ENCODE measurements at places on chromosomes 7 and 10. TPM values are rescaled to one million over a fixed set of nuclear protein-coding genes. Genes with fewer than 3 reads are reported as not detected.
A peak's percentile ranks its signal among the peaks of the same experiment; 100 is the strongest.

DNA sequence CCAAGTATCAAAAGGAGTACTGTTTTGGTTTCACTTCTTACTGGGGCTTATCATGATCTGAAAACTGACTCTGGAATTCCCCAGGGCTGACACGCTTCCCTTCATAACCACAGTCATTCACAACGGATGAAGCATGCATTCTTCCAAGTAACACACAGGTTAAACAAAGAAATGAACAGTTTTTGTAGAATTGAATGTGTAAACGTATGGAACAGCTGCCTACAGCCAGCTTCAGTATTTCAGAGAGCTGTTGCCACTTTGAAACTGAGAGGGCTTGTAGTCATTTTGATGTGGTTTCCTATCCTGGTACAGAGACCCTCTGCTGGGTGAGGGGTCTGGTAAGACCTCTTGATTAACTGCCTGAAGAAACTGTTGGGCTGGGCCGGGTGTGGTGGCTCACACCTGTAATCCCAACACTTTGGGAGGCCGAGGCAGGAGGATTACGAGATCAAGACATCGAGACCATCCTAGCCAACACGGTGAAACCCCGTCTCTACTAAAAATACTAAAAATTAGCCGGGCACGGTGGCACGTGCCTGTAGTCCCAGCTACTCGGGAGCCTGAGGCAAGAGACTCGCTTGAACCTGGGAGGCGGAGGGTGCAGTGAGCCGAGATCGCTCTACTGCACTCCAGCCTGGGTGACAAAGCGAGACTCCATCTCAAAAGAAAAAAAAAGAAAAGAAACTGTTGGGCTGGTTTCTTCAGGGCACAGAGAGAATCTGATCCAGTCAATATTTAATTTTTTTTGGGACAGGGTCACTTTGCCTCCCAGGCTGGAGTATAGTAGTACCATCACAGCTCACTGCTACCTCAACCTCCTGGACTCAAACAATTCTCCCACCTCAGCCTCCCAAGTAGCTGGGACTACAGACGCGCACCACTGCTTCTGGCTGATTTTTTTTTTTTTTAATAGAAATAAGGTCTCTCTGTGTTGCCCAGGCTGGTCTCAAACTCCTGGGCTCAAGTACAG, 4.7 kb downstream of the NFE2L3 start:
- DNase-seq = peak; percentile 92

Gene PAX4
- not detected for total RNA-seq

DNA sequence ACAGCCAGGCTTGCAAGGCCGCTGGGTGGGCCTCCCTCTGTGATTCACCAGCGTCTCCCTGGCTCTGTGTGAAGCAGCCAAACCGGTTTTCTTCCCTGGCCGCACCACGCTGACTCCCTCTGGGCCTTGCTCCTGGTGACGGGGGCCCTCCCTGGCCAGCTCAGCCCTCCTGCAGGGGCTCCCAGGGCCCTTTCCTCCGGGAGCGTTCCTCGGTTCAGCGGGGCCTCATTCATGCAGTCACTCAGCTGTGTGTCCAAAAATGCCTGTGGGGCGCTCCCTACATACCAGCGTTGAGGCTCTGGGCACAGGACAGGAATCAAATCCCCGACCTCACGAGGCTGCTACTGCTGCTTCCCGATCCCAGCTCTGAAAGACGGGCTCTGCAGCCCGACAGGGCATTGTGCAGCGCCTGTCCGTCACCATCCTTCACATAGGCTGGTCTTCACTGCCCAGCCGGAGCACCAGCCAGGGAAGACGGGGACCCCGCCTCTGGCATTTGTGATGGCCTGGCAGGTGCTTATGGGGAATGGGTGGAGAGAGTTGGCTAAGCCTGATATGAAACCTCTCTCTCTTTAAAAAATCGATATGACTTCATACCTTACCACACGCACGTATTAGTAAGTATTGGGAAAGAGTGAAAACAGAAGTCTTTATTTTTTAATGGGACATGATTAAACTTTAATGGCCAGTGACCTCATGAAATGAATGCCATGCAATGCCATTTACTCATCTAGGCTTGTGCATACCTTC, 110.0 kb upstream of the SHH start:
- no peak for DNase-seq

DNA sequence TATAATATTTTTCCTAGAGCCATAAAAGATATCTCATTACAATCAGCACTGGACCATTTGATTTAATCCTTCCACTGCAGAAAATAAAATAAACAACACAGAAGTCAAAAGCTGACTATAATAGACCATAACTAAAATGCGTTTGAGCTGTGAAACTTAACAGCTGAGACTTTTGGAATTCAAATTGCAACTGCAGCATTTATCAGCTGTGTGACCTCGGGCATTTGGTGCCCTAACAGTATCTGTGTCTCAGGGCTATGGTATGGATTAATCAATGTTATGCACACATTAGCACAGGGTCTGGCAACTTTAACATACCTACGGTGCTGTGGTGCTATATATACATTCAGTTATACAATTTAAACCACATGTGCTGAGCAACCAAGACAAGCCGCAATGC, 160.1 kb downstream of the COL28A1 start:
- DNase-seq = no peak

Gene HMX3
- not detected for total RNA-seq

Gene METTL27
- 0.70 TPM for total RNA-seq

Gene EBLN1
- total RNA-seq = not detected

DNA sequence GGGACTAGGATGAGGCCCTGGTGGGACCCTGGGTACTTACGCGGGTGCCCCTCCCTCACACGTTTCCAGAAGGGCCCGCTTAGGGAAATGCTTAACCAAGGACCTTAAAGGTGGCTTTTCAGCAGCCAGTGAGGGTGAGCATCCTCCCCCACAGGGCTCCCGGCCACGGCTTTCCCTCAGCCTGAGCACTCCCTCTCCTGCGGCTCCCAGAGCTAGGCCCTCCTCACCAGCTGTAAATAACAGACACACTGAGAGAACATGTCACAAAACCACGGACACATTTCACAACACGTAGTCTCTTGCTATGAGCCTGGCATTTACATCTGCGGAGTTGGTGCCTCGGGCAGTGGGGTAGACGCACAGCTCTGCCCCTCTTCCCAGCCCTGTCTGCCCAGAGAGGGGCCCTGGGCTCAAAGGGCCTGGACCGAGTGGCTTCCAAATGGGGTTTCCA, 25.2 kb downstream of the GRID1 start:
- no peak for DNase-seq

Gene UBTD1
- 63.4 TPM for total RNA-seq

Gene RGR
- not detected for total RNA-seq

GRCh38 chr7:114048386-114049235, 129.8 kb upstream of the PPP1R3A start:
- peak; percentile 19 for DNase-seq

DNA sequence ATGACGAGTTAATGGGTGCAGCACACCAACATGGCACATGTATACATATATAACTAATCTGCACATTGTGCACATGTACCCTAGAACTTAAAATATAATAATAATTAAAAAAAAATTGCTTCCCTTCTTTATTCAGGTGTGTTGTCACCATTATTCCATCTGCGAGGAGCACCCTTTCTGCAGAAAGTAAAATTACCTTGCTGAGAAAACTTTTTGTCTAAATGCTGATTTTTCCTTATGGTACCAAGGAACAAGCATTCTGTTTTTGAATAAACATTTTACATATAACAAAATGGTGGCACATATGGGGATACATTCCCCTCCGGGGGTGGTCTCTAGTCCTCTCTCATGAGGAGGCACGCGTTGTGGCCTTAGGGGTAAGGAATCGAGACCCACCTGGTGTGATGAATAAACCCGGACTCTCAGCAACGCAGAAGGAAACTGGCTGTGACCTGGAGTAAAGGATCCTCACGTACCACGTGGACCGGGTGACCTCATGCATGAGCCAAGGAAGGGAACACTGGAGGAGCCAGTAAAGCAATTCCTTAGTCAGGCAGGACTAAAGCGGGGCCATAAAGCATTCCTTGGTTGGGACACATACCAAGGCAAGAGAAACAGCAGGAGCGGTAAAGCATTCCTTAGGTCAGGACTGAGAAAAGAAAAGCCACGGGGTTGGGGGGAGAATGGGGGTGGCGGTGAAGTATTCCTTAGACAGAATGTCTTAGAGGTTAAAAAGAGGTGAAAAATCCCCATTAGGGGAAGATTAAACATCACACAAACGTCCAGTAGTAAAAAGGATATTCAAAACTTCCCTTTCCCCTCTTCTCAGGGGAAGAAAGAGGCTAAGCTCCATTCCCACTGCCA, 20.8 kb upstream of the OPTN start:
- no peak for DNase-seq

- DNase-seq = no peak
Observed at GRCh38 chr10:101565936-101566332, 22.1 kb downstream of the POLL start.

- no peak for DNase-seq
Observed at GRCh38 chr7:18003286-18003994, 24.2 kb downstream of the PRPS1L1 start.

DNA sequence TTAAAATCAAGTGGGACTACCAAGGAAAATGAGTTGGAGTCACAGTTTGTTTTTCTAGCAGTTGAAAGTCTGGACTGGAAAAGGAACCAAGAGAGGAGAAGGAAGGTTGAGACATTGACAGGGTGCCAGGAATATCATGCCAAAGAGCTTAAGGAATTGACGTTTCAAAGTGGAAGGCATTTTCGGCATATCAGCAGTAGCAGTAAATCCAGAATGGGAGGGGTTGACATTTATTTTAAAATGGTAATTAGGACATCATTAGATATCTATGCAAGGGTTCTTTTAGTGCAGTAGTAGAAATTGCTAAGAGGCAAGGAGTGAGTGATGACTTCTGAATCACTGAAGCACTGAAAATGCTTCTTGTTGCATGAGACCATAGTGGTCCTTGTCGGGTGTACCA, 335.9 kb upstream of the PLXDC2 start:
- DNase-seq = no peak

- peak; percentile 29 for DNase-seq
Observed at GRCh38 chr7:12303495-12303894, 92.4 kb downstream of the TMEM106B start.

DNA sequence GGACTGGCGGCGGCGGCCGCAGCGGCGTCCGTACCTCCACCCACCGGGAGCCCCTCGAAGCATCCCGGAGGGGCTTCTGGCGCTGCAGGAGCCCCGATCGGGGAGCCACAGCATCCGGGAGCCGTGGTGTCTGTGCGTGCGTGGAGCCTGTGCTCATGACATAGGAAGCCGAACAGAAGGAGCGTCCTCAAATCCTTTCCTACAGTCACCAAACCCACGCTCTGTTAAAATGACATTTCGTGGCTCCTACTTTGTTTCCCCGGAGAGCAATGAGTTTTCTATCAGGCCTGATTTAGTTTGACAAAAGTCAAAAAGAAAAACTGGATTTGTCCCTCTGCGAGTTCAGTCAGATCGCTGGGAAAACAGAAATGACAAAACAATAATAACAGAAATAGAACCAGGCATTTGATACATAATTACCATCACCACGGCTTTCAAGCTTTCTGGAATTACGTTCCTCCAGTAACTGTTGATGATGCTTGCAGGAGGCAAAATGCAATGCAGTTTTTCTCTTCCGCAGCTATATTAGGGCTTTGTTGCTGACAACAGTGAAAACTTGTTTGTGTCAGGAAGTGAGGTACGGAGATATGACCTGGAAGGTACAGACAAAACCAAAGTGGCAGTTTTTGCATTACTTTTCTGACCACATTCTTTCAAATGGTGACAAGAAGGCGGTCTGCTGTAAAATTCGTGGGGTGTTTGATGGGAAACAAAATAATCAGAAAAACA, 219.3 kb upstream of the MKLN1 start:
- DNase-seq = peak; percentile 54

Gene VWA2
- not detected for total RNA-seq

DNA sequence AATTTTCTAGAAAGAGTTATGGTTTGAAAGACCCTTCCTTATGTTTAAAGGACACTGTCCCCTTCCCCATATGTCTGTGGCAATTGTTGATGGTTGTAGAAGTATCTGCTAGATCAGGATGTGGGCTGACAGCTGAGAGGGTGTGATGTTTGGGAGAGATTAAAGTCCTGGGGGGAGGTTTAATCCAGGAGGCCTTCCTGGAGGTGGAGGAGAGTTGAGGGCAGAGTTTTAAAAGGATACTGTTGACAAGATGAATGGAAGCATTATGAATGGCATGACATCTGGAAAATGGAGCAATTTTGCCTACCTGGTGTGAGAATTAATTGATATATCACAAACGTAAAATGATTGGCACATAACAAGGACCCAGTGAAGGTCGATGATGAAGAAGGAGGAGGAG, 32.9 kb upstream of the SMC3 start:
- no peak for DNase-seq

DNA sequence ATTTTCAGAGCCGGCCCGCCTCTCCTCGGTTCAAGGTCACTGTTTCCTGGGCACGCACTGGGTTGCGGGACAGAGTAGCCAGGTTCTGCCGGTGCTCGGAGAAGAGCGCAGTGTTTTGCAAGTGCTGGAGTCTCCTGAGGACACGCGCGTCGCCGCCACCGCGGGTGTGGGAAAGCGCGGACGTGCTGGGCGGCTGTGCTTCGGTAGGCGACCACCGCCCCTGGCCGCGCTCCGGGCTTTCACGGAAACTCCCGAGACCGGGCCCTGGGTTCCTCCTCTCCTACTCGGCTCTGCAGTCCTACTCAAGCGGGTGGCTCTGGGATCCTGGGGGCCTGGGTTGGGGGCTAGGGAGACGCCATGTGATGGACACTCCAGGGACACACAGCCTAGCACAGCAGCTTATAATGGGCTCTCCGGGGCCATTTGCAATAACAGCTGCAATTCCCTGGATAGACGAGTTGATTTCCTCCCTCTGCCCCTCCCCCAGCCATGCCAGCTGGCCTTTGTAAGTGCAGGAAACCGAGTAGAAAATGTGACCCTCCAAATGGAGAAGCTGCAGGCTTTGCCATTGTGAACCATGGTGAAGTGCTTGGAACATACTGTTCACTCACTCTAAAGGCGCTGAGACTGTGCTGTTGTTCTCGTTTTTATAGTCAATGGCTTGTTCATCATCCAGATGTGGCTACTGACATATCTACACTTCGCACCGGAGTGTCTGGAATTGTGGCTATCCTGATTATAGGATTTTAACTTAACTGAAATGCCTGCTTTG, 2.1 kb downstream of the FRAT1 start:
- DNase-seq = peak; percentile 51

GRCh38 chr7:1372063-1372462, 87.2 kb downstream of the MICALL2 start:
- DNase-seq = no peak

Gene LIPJ
- not detected for total RNA-seq

- no peak for DNase-seq
Observed at GRCh38 chr7:46672861-46673260, 751.8 kb upstream of the IGFBP3 start.

GRCh38 chr7:37344886-37345579, 103.6 kb downstream of the ELMO1 start:
- no peak for DNase-seq

DNA sequence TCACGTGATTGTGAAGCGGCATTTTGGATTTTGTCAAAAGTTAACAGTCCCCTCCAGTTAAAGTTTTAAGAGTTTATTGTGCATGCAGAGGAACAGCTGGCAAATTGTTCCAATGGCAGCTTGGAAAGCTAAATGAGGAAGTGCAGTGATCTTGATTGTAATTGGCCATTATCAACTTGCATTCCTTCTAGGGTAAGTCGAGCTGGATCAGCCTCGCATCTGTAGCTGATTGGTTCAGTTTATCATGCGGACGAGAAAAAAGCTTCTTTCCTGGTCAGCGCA, 566 bp downstream of the ZNF789 start:
- DNase-seq = peak; percentile 85

Gene SAMD9L
- total RNA-seq = 27.7 TPM

Gene ZNF485
- 1.0 TPM for total RNA-seq

GRCh38 chr10:36188461-36188860, 546.4 kb upstream of the FZD8 start:
- DNase-seq = no peak

Gene LRGUK
- 0.05 TPM for total RNA-seq

All from dermis blood vessel endothelial cell (primary cell).